Urinary bladder (tissue), 4 donors: ENCODE measurements at places on chromosomes 2 and 18. TPM values are rescaled to one million over a fixed set of nuclear protein-coding genes. Genes with fewer than 3 reads are reported as not detected.

The HNMT gene
- total RNA-seq = 179 TPM

The SLC40A1 gene
- total RNA-seq = 151 TPM

The GALNT13 gene
- total RNA-seq = 19.5 TPM

The BBS5 gene
- total RNA-seq = 13.8 TPM

DNA sequence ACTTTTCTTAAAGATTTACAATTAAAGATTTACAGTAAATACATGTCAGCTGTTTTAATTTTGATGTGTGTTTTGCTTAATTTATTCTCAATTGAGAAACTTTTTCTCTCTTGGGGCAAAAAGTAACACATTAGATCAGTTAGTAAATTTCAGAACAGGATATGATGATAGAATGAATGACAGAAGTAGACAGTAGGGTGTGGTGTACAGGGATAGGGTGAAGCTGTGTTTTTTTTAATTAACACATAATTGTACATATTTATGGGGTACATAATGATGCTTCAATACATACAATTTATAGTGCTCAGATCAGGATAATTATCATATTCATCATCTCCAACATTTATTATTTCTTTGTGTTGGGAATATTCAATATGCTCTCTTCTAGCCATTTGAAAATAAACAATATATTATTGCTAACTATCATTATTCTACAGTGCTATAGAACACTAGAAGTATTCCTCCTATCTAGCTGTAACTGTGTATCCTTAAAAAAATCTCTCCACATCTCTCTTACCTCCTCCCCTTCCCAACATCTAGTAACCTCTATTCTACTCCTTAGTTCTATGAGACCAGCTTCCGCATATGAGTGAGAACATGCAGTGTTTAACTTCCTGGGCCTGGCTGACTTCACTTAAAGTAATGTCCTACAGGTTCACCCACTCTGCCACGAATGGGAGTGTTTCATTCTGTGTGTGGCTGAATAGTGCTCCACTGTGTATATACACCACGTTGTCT is 175.2 kb downstream of the SNTG2 start:
- DNase-seq = no peak

DNA sequence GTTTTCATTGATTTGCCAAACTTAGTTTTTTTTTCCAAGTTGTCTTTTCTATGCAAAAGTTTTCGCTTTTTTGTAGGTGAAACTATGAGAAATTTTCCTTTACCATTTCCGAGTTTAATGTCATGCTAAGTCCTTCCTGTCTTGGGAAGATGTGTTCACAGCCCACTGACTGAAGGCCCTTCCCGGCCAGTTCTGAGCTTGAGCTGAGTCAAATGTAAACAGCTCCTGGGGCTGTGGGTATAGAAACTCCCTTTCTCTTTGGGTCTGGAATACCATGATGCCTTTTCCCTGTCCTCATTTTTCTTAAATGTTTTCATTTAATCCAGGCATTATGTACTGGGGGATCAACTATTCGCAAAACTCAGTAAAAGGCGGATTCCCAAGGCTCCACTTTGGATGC is 69.8 kb upstream of the IL1R1 start:
- no peak for DNase-seq

- DNase-seq = no peak
These were observed 579 bp downstream of the ARHGEF4 start for GRCh38 chr2:130837175-130837810.

- DNase-seq = no peak
These were observed 91.2 kb downstream of the LIPG start for GRCh38 chr18:49652881-49653724.

The C2orf66 gene
- 0.32 TPM for total RNA-seq

The MYO7B gene
- total RNA-seq = 0.11 TPM

The DOCK10 gene
- 41.2 TPM for total RNA-seq

- no peak for DNase-seq
These were observed 60.4 kb downstream of the KCNJ3 start for GRCh38 chr2:154758871-154759270.

The TUBA4A gene
- total RNA-seq = 4.8 TPM

DNA sequence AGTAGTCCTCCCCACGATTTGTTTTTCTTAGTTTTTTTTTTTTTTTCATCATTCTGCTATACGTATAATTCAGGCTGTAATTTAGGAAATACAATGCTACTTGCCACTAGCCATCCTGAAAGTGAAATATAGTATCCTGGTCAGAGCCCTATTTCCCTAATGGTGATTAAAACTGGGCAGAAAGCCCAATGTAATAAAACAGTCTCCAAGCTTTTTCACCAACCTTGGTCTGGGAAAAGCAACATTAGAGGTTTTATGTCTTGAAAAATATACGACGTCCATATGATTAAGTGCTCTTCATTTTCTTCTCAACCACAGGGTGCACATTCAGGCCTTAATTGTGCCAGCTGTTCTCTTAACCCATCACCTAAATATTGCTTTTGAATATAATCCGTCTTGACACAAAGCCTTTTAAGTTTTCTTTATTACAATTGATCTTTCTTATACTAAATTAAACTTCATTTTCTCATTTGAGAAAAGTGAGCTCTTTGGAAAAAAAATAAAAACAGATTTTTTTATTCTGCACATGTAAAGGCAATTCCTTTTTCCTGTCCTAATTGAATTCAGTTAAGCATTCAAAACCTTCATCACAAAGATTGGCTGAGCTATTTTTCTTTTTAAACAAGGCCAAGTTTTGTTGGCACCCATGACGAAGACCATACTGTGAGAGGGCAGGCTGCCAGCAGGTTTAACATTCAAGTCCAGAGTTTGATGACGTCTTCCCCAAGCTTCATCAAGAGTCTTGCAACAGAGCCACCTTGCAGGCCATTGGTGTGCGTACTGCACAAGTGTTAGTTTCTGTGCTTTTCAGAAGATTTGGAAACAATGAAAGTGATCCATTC is 52.7 kb downstream of the MAP2 start:
- DNase-seq = peak; percentile 55
